ENCODE measurements at places on chromosomes 1 and 21.

- DNase-seq = no peak
Measured at GRCh38 chr21:33414926-33415325, 11.7 kb downstream of the IFNGR2 start.

DNA sequence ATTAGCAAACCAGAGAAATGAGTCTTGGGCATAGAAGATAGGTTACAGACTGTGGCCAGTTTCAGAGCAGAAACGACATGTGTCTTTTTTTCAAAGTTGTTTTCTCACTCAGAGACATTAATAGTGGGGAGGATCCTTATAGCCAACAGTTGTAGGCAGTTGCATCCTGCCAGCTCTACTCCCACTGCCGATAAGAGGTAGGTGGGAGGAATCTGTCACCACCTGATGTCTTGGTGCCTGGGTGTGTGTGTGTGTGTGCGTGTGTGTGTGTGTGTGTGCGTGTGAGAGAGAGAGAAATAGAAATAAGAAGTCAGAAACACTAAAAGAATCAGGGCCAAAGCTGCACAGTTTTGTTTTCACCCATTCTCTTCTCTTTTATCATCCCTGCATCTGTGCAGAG is 219.5 kb downstream of the ZP4 start:
- no peak for DNase-seq

DNA sequence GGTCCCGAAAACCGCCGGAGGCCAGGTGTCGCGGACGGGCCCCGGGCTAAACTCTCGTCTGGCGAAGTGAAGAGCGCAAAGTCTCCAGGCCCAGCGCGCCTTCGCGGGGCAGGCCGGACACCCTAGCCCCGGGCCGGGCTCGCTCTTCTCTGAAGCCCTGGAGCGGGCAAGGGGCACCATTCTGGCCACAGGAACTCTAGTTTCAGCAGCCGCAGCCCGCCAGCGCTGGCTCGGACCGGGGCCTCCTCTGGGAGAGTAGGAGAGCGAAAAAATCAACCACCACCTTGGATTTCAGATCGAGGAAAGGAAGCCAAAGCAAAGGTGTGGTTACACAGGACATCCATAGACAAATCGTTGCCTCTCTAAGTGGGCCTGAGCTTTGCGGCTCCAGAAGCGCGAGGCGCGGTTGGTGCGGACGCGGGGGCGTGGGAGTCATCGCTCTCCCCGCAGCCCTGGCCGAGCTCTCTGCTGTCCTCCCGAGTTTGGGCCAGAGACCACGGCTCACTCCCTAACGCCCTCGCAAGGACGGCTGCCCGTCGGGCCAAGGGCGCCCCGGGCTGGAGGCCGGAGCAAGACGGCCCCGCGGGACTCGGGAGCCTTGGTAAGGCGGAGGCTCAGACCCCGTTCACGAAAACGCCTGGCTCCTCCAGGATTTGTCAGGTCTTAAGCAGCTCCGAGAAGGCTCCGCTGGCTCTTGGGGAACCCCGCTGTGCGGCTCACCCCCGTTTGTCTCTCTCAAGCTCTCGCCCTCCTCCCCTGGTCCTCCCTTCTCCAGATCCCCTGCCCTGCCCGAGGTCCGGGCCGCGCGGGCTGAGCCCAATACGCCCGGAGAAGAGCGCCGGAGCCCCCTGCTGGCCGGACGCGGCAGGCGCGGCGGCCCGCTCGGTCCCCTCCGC is 132.9 kb upstream of the DPYD start:
- no peak for DNase-seq

- DNase-seq = no peak
Measured at GRCh38 chr1:230347896-230348295, 78.2 kb downstream of the PGBD5 start.

DNA sequence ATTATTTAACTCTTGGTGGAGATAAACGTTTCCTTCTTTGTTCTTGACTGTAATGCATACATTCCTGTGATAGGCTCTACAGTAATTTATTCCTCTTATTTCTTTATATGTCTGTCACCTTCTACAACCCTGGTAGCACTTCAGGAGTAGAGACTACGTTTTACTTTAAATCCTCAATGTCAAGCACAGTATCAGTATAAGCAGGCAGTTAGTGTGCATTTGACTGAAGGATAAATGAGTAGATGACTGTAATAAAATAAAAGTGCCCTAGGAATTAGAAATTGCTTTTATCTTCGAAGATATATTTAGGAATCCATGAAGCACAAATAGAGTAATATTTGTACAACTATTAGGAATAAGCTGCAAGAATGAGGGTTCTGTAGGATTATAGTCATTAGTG is 599.6 kb upstream of the PRMT6 start:
- DNase-seq = no peak

- DNase-seq = no peak
Measured at GRCh38 chr21:45836694-45837670, 144.6 kb upstream of the COL6A1 start.

- no peak for DNase-seq
Measured at GRCh38 chr1:109931189-109931731, 20.6 kb downstream of the CSF1 start.

- DNase-seq = no peak
Measured at GRCh38 chr21:33265664-33266049, 510 bp upstream of the IL10RB start.

- no peak for DNase-seq
Measured at GRCh38 chr1:14320518-14320917, 278.0 kb upstream of the KAZN start.

GRCh38 chr1:225437710-225438437 is 10.0 kb upstream of the LBR start:
- DNase-seq = no peak

- no peak for DNase-seq
Measured at GRCh38 chr1:177170756-177171535, at the start of gene BRINP2. Gene BRINP2 (plus strand): TSS chr1:177170958. CDS start chr1:177229877, 58,919 bp downstream.

DNA sequence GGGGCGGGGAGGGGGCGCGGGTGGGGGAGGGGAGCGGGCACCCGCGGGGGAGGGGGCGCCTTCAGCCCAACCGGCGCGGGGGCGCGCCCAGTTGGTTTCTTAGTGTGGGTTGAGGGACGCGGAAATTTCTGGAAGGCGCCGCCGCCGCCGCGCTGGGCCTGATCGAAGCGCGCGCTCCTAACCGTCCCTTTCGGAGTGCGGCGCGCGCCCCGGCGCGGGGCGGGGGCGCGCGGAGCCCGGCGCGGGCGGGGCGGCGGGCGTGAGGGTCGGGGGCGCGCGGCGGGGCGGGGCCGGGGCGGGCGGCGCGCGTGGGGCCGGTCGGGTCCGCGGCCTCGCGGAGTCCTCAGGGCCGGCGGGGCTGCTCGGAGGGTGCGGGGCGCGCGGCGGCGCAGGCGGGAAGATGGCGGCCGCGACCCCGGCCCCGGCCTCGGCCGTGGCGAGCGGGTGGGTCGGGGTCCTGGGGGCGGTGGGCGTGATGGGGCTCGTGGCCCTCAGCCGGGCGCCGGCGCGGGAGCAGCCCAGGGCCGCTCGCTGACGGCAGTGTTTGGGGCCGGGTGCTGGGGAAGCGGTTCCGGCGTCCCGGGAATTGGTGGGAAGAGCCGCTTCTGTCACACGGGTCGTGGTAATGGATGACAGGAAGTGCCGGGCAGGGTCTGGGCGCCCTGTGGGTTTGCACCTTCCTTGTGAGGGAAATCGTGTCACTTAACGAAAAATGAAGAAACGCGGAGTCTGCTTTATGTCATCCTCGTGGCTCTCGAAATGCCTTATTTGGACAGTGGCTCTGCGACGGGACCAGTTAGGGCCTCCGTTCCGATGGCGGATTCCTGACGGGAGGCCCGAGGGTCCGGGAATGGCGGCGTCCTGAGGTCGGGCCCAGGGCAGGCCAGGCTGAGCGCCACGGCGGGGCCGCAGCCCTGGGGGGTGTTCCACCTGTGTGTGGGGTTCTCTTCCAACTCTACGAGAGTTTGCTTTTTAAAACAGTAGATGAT is 764 bp downstream of the PKNOX1 start:
- peak; percentile 29 for DNase-seq

DNA sequence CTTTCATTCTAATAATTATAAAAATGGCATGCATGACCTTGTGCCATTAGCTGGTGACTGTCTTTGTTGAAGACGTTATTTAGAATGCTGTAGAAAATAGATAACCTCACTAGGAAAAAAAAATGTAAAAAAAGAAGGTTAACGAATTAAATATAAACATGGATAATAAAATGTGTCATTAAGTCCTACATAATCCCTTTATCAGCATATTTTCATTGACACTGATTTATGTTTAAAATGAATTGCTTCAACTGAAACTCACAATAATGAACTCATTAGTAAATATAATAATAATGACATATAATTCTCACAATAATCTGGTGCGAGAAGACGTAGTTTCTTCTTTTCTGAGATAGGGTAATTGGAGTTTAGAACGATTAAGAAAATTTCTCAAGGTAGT is 4.7 kb downstream of the TMPRSS15 start:
- no peak for DNase-seq

DNA sequence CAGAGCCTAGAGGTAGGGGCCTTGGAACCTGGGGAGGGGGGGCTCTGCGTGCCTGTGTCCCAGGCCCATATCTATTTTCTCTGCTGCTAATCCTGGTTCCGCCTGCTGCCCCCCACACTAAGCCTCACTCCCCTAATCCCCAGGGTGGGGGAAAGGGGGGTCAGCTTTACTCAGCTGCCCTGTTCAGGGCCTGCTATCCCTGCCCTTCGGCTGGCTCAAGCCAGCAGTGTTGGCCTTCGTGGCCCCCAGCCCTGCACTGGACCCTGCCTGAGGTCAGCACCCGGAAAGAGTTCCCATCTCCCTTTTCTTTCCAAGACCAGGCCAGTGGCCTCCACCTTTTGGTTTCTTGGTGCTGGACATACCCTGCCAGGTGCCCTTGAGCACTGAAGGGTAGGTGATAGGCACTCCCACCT is 8.4 kb downstream of the ZBTB7B start:
- no peak for DNase-seq

- no peak for DNase-seq
Measured at GRCh38 chr1:117985973-117986372, 56.4 kb downstream of the WDR3 start.

DNA sequence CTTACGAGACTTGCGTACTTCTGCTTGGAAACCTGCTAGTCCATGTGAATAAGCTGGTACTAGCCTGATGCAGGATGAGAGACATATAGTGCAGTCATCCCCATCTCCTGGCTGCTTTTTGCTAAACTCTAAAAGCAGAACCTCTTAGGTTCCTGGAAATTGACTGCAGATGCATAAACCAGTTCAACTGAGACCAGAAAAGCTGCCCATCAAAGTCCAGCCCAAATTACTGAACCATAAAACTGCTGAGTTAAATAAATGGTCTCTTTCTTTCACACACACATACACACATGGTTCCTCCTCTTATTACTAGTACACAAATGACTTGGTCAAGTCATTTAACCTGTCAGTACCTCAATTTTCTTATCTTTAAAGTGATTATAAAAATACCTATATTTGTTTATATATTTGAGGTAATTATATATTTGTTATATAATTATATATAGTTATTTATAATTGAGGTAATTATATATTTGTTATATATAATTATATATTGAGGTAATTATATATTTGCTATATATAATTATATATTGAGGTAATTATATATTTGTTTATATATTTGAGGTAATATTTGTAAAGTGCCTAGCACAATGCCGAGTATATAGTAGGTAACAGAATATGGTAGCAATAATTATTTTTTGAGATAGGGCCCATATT is 25.2 kb upstream of the RABGAP1L start:
- DNase-seq = no peak

DNA sequence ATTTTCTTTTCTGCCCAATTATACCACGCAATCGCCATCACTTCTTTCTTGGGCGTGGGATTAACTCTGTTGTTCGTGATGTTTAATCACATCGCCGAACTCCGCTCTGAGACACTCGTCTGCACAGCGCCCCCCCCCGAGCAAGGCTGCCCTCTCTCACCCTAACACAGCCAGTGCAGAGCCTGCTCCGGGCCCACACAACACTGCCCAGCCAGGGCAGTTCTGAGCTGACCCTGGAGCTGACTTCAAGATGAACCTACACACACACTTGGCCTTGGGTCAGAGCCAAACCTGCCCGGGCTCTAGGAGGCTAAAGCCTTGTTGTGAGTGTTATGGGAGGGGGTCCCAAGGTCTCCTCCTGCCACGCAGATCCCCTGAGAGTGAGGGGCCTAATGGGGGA is 64.6 kb upstream of the LRP8 start:
- no peak for DNase-seq

- DNase-seq = no peak
Measured at GRCh38 chr1:10555635-10556429, 81.1 kb downstream of the PEX14 start.

- no peak for DNase-seq
Measured at GRCh38 chr1:163701783-163702374, 380.1 kb downstream of the NUF2 start.

DNA sequence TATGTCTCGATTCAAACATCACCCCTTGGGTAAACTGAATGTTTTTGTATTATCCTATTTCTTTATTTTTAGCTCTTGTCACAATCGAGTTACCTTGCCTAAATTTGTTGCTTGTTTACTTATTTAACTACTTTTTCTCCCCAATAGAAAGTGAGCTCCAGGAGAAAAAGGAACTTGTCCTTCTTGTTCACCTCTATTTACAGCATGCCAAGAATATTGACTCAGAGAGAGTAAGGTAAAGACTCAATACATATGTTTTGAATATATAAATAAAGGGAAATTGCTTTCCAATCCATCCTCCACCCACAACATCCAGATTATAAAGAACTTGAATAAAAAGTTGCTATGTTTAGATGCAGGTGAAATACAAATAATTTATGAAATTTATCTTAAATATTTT is 107.3 kb upstream of the PDC start:
- DNase-seq = no peak

GRCh38 chr1:87928623-87929022 is 599.9 kb downstream of the LMO4 start:
- no peak for DNase-seq

DNA sequence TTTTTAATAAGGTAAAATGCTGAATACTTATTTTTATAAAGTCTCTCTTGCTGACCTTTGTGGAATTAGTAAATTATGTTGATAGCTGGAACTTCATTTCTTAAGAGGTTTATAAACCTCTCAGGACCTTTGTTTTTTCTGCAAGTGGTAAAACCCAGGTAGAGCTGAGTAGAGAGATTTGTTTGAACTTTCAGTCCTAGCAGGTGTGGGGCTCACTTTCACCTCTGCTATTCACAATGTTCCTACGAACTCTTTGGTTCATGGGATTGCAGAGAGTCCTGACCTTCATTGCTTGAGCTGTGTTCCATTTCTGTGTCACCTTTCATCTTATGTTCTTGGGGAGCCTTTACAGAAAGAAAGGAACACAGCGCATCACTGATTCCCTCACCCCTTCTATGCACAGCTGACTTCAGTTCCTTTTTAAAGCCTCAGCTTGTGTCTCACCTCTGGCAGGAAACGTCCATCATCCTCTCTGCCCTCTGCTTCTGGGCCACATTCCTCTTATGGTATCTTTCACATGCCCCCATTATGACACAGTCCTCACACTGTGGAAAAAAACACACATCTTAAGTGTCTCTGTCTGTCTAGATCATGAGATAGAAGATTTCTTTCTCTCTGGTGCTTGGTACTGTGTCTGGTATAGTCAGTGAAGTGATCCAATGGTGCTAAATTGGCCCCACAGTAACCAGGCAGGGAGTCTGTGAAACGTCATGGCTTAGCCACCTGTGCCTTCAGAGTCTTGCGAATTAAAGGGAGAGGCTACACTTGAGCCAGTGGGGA is 262.5 kb upstream of the B3GALT2 start:
- DNase-seq = no peak

- no peak for DNase-seq
Measured at GRCh38 chr1:214391873-214392645, 111.1 kb downstream of the SMYD2 start.

- no peak for DNase-seq
Measured at GRCh38 chr21:40187946-40188654, 320.9 kb downstream of the PCP4 start.

GRCh38 chr1:188427642-188428041 is 1598.9 kb downstream of the PLA2G4A start:
- no peak for DNase-seq
